ENCODE measurements at places on chromosomes 11 and 22.
A peak's percentile ranks its signal among the peaks of the same experiment; 100 is the strongest.

GRCh38 chr22:35154937-35155387, 89.0 kb downstream of the ISX start:
- no peak for DNase-seq

DNA sequence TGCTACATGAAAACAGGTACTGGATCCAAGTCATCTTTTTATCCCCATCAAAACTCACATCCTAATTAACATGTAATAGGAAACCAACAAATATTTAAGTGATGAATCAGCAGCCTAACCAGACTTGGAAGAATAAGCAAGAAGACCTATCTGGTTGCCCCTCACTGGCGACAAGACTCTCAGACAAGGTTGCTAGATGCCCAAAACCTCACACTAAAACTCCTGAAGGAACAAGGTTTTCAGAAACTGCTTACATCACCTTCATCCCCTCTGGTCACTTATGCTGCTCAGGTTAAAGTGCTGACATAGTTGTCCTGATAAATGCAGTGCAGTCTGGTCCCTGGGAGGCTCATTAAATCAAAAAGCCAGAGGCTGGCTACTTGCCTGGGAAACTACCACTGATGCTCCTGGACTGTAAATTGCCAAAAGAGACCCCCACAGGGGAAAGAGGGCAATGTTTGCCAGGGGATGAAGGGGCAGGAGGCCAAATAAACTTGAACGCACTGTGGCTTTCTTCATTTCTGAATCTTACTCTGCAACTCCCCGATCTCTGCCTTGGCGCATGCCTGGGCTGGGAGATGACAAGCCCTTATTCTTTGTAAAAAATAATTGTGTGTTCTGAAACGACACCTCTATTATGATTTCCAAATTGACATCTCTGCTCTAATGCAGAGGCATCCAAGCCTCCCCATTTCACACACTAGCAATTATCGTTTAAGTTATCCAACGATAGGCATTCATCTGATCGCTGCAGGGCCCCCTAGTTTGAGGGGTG, 72.7 kb downstream of the AMBRA1 start:
- DNase-seq: no peak

- DNase-seq: no peak
These were observed 11.7 kb upstream of the GLYATL1 start for GRCh38 chr11:58927393-58928106.

DNA sequence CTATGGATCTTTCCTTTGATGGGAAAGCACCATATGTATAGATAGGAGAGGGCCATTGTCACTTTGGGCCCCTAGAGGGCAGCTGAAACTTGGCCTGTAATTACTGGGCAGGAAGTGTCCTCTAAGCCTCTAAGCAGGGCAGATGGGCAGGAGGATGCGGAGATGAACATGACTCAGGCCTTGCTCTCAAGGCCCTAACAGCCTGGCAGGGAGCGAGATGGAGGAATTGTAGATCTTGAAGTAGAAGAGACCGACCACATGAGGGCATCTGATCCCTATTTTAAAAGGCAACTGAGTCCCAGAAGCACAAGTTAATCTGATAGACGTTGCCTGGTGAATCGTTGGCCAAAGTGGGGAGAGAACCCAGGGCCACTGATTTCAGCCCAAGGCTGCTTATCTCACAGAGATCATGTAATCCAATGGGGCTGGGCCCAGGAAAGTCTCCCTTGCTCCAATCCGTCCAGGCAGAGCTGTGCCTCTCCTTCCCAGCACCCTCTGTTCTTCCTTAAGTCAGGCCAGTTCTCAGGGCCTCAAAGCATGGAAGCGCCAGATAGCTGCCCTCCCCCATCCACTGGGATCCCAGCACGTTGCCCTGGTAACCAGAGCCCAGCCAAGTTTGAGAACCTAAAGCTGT, 2.5 kb upstream of the SEPTIN3 start:
- DNase-seq: peak; percentile 73

GRCh38 chr22:29251265-29251664, 16.5 kb downstream of the RHBDD3 start:
- DNase-seq: no peak

- DNase-seq: no peak
These were observed 139.9 kb upstream of the PLET1 start for GRCh38 chr11:112400476-112401014.

All from hematopoietic multipotent progenitor cell treated with erythropoietin and hydrocortisone succinate and interleukin-3 and kit ligand, for 17 days (in vitro differentiated cells).